NCI-H510A (cell line): ENCODE measurements at places on chromosomes 6 and 20.

DNA sequence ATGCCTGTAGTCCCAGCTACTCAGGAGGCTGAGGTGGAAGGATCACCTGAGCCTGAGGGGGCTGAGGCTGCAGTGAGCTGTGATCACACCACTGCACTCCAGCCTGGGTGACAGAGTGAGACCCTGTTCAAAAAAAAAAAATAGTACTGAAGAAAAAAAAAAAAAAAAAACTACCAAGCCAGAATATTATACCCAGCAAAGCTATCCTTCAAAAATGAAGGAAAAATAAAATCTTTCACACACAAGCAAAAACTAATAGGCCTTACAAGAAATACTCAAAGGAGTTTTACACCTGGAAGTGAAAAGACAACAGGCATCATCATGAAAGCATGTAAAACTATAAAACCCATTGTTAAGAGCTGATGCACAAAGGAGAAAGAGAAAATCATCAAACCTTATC is 37.5 kb upstream of the SRSF6 start:
- DNase-seq: no peak

- DNase-seq: no peak
These were observed 166.8 kb downstream of the SAMD5 start for GRCh38 chr6:147675281-147675680.

- no peak for DNase-seq
These were observed 45.2 kb downstream of the ANKEF1 start for GRCh38 chr20:10079964-10080363.

GRCh38 chr20:35902545-35902941 is 51.8 kb downstream of the SCAND1 start:
- no peak for DNase-seq

DNA sequence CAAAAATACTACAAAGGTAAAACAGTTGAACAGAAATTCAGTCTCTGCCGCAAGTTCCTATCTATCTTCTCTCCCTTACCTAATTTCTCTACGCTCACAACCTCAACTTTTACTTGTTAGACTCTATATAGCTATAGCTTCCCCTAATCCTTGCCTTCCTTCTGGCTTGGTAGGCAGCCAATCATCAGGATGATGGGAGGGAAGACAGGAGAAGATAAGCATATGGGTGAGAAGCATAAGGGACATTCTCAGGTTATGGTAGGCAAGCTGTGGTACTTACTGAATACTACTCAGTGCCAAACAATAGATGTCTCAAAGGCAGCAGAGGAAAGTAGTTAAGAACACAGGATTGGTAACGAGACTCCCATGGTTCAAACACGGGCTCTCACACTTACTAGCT is 7.8 kb downstream of the CCNC start:
- DNase-seq: no peak

DNA sequence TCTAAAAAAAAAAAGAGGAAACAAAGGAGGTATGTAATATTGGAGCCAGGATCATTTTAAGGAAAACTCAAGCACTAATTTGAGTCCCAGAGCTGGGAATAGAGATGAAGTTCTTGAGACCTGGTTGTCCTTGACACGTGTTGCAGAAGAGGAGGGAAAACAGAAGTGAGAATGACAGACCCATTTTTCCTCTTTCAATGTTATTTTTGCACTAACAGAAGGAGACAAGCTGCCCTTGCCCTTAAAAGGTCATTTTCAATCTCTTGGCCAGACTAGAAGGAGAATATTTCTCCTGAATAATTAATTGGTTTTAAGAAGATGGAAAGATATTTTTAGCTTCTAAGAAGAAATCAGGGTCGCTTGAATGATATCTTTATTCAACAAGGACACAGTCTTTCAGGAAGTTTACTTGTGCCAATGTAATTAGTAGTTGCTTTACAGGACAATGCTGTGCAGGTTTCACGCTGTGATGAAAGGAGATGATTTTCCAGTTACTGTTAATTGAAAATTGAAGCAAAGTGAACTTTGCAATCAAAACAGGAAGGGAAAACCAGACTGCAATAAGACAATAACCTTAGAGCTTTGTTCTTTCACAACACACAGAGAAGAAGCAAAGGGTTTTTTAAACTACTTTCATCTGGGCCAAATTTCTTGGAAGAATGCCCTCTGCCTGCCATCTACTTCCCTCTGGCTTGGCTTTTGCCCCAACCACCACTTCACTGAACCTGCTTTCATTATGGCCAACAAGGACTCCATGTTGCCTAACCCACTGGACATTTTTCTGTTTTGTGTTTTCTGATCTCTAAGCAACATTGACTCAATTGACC is 107.8 kb upstream of the SHLD1 start:
- DNase-seq: no peak

GRCh38 chr6:46891252-46891795 is 30.4 kb downstream of the ADGRF5 start:
- DNase-seq: no peak

DNA sequence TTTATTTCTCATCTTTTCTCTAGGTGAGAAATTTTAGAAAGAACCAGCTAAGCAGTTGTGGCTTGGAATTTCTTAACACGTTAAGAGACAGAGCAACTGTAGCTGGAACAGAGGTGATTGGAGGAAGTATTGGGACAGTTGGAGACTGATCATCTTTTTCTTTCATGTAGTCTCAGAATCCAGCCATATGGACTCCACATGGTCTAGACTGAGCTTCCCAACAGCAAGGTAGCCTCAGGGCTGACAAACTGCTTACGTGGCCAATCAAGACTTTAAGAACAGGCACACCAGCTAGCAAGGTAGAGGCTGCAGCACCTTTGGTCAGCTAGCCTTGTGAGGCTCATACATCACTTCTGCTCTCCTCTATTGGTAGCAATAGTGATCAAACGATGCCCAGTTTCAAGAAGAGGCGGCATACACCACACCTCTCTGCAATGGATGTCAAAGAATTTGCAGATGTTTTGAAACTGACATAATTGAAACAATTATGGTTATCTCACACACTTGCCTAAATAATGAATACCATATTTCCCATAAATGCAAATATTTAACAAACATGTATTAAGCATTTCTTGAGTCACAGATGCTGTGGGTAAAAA is 590.5 kb upstream of the SLC35B3 start:
- DNase-seq: no peak

DNA sequence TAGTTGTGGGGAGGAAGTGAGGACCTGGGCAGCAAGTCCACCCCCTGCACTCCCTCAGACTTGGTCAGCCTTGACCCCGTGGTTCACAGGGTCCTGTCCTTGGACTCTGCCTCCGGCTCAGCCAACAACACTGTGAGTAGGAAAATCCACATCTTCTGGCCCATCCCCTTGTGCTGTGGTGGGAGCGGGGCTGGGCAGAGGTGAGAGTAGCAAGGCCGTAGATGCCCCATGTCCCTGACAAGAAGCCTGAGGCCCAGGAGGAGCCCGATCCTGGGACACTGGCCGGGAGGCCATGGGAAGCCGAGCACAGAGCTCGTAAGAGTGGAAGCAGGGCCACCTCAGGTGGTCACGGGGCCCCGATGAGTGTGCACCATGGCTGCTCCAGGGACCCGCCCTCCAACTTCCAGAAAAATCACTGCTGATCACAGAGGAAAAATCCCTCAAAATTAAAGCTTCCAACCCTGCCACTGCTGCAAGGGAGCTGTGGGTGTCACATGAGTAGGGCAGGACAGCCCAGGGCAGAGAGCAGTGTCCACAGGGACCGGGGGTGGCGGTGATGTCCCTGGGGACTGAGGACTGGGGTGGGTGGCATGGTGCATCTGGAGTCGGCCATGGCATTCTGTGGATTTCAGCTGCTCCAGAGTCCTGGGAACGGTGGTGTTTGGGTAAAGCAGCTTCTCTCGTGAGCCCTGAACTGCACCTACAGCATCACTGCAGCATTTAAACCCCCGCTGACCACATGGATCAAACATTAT is 189.4 kb downstream of the DLL1 start:
- DNase-seq: no peak

GRCh38 chr20:50341880-50342637 is 151.4 kb downstream of the CEBPB start:
- DNase-seq: peak; percentile 70

DNA sequence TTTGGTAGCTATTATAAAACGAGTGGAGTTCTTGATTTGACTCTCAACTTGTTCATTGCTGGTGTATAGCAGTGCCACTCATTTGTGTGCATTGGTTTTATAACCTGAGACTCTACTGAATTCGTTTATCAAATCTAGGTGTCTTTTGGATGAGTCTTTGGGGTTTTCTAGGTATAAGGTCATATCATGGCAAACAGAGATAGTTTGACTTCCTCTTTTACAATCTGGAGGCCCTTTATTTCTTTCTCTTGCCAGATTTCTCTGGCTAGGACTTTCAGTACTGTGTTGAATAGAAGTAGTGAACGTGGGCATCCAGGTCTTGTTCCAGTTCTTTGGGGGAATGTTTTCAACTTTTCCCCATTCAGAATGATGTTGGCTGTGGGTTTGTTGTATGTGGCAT is 38.8 kb downstream of the SUMO4 start:
- no peak for DNase-seq

GRCh38 chr20:58014628-58015315 is 213.7 kb downstream of the ANKRD60 start:
- DNase-seq: no peak

- peak; percentile 73 for DNase-seq
These were observed 16.5 kb downstream of the RIPOR2 start for GRCh38 chr6:24919056-24919892.

GRCh38 chr20:13432126-13432525 is 206.6 kb downstream of the TASP1 start:
- no peak for DNase-seq

- no peak for DNase-seq
These were observed 72.5 kb downstream of the TNFRSF21 start for GRCh38 chr6:47237196-47237595.

GRCh38 chr6:723540-723939 is 30.6 kb upstream of the EXOC2 start:
- DNase-seq: no peak

DNA sequence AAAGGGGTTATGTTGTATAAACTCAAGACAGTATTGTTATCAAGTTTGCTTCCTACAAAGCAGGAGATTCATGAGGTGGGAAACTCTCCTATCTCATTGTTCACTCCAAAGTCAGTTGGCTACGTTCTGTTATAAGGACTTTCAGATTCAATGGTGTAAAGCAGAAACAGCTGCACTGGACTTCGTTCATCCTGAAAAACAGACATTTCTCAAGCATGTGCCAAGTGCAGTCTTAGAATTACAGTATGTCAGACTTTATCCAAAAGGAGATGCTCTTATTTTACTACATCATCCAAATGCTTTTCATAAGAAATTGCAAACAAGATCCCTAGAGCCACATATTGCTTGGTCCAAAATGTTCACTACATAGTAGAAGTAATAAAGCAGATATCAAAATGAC is 14.9 kb downstream of the COL21A1 start:
- no peak for DNase-seq

GRCh38 chr20:41046716-41047115 is 18.1 kb downstream of the TOP1 start:
- no peak for DNase-seq

GRCh38 chr6:61886608-61887259 is 399.3 kb downstream of the KHDRBS2 start:
- no peak for DNase-seq

DNA sequence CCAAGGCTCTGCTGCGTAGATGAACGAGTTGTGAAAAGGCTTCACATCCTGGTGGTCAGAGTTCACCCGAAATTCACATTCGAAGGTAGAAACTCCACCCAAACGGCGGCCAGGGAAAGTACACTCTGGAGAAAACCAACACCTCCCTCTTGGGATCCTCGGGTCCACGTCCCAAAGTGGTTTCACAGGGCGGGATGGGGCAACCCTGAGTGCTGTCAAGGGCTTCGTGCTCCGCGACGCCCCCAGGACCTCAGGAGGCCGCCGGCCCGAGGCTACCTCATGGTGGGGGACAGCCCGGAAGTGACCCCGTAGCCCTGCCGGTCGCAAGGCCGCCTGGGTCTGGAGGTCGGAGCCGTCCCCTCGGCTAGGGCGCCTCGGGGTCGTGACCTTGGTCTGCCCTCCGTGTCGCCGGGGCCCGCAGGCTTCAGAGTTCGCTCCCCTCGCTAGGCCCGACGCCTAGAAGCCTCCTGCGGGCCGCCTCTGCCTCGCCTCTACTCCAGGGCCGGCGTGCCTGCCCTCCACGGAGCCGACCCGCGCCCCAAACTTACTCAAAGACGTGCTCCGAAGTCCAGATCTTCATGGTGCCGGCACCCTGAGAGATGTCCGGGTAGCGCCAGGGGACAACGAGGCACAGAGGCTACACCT is at the start of gene PRELID3B:
PRELID3B (minus strand) TSS at position 636 of the 645 bp plus-strand sequence; CDS start at position 580, 56 bp downstream.
- peak; percentile 16 for DNase-seq

DNA sequence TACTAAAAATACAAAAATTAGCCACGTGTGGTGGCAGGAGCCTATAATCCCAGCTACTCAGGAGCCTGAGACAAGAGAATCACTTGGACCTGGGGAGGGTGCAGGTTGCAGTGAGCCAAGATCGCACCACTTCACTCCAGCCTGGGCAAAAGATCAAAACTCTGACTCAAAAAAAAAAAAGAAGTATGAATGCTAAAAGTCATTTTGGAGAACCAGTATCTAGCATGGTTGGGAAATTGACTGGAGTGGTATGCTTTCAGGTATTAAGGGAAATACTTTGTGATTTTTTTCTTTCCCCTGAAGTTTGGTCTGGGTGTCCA is 30.1 kb downstream of the PCMT1 start:
- no peak for DNase-seq

DNA sequence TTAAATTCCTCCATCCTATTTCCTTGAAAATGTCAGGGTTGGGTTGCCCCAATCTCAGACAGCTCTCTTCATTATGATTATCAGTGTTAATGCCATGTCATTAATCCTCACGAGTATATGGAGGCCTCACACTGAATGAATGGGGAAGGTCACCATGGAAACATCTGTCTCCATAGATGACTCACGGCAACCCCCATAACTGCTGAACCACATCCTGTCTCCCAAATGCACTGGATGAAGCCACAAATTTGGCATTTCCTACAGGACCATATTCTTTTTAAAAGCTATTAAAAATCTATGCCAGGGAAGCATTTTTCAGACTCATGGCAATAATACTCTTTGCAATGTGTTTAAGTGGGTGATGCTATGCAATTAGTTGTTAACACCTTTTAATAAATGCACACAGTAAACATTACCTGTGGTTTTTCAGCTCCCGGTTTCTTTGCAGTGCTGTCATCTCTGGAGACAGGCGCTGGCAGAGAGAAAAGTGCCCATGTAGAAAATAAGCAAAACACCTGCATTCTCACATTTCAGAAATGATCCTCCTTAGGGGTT is 80.1 kb upstream of the PTPRK start:
- DNase-seq: no peak

GRCh38 chr6:35566794-35567193 is 54.1 kb upstream of the TULP1 start:
- DNase-seq: no peak

- DNase-seq: no peak
These were observed 3.7 kb downstream of the OGFR start for GRCh38 chr20:62808211-62808865.

- DNase-seq: no peak
These were observed 23.7 kb downstream of the NCOA7 start for GRCh38 chr6:125814481-125814880.
